Mesenchymal stem cell (in vitro differentiated cells and primary cell): ENCODE measurements at places on chromosomes 2 and 18.

DNA sequence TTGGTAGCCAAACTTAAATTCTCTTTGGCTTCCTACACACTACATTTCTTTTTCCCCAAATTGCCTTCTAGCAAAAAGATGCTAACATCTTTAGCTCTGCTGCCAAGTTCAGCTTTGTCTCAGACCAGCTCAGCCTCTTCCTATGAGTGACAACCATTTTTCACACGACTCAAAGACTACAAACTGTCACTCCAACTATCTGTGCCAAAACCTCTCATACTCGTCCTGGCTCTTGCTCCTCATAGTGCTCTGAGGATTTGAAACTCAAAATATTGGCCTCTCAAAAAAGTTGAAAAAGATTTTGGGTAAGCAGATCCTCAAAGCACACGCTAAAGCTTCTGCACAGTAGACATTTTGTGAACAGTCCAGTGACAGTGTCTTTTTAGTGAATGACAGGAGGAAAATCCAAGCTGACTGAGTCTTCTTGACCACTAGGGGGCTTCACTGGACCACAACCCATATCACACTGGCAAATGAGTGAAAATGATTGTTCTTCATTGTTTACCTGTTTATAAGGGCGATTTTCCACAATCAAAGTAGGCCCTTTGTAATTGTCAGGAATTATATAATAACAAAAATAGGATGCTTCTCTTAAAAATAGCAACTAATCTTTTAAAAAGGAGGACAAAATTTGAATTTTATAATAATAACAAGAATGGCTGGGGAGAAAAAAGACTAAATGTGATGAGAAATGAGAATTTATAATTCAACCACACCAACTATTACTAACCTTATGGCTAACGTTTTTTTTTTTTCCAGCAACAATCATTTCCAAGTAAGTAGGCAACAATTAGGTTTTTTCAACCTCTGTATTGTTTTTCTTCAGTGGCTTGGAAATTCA lies 85.5 kb upstream of the PGAP1 start:
- DNase-seq, result peak; percentile 65
- no peaks in the 10 kb centered on the region for H3K27me3 ChIP-seq

DNA sequence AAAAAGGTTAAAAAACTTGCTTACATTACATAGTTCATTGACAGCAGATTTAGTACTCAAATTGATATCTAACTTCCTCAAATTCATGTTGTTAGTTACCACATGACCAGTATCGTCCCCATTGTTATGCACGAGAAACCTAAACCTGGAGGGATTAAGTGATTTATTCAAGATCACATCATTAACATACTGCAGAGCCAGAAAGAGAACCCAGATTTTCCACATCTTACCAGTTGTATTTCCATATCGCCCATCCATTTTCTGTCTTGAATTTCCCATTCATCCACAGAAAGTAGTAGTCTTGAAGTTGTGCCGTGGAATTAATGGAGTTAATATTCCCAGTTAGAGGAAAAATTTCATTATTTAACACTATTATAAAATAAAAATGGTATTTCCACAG lies 512.0 kb downstream of the METTL4 start:
- H3K27ac ChIP-seq, result no peak overlapping the region
- H3K27me3 ChIP-seq, result no peaks in the 10 kb centered on the region
- H3K4me3 ChIP-seq, result no peak overlapping the region
- no peak for DNase-seq

DNA sequence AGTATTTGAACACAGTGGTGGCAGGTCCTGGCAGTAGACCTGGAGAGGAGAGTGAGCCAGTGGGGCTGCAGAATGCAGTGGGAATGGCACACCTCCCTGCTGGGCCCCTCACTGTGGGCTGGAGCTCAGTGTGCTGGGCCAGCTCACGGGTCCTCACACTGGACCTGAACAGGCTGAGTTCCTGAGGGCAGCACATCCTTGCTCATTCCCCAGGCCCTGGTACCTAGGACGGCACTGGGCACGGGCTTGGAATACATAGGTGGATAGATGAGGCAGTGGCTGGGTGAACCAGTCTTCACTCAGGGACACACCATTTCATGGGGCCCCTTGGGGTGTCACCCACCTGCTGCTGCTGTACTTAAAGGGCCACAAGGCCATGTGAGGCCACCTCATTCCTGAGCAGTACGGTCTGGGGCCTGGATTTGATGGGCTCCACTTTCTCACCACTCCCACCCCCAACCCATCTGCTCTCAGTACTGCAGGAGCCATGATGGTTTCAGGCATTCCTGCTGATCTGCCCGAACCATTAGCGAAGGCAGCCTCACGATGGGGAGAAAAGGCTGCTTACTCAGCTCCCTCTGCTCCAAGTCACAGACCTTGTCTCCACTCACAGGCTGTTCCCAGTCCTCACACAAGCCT lies 4.2 kb downstream of the TMEM177 start:
- H3K36me3 ChIP-seq, result peaks cover 19% of the 10 kb centered on the region
- H3K4me1 ChIP-seq, result peaks cover 20% of the 10 kb centered on the region
- no peak overlapping the region for H3K4me3 ChIP-seq

GRCh38 chr2:143903172-143903856 lies 616.6 kb downstream of the ZEB2 start:
- no peak overlapping the region for H3K4me3 ChIP-seq
- H3K36me3 ChIP-seq, result no peaks in the 10 kb centered on the region
- peaks cover 2% of the 10 kb centered on the region for H3K4me1 ChIP-seq
- H3K27ac ChIP-seq, result no peak overlapping the region
- H3K27me3 ChIP-seq, result no peaks in the 10 kb centered on the region

DNA sequence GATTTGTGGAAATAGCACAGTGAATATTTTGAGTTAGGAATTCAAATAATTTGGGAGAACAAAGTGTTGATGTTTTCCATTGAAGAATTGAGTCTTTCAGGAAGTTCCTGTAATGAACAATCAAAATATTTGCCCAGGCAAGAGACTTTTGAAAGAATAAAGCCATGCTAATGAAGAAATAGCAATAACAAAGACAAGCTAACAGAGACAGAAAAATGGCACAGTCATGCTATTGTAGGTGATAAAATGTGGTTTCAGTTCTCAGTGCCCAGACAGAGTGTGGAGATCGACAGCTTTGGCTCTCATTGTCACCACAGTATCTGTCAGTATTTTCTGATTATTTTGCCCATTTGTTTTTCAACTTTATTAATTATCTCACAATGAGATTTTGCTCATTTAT lies 490.8 kb upstream of the PIK3C3 start:
- H3K4me3 ChIP-seq, result no peak overlapping the region
- no peak overlapping the region for H3K27ac ChIP-seq
- no peaks in the 10 kb centered on the region for H3K27me3 ChIP-seq
- no peak for DNase-seq

GRCh38 chr2:136920652-136921333 lies 155.4 kb downstream of the THSD7B start:
- no peak overlapping the region for H3K4me3 ChIP-seq
- no peak for DNase-seq
- H3K36me3 ChIP-seq, result no peaks in the 10 kb centered on the region
- H3K4me1 ChIP-seq, result peaks cover 11% of the 10 kb centered on the region

GRCh38 chr2:98477036-98477435 lies 32.4 kb downstream of the INPP4A start:
- H3K27me3 ChIP-seq, result no peaks in the 10 kb centered on the region
- no peak overlapping the region for H3K4me3 ChIP-seq
- no peaks in the 10 kb centered on the region for H3K36me3 ChIP-seq
- H3K4me1 ChIP-seq, result peaks cover 16% of the 10 kb centered on the region
- DNase-seq, result no peak
- H3K27ac ChIP-seq, result no peak overlapping the region

GRCh38 chr18:13269521-13270011 lies 51.0 kb downstream of the LDLRAD4 start:
- no peak overlapping the region for H3K4me3 ChIP-seq
- peaks cover 7% of the 10 kb centered on the region for H3K27me3 ChIP-seq
- no peaks in the 10 kb centered on the region for H3K36me3 ChIP-seq
- no peak overlapping the region for H3K27ac ChIP-seq
- H3K4me1 ChIP-seq, result peaks cover 5% of the 10 kb centered on the region
- DNase-seq, result no peak

GRCh38 chr2:196182439-196183171 lies 11.2 kb upstream of the STK17B start:
- H3K4me3 ChIP-seq, result no peak overlapping the region
- peaks cover 2% of the 10 kb centered on the region for H3K4me1 ChIP-seq
- no peak overlapping the region for H3K27ac ChIP-seq
- H3K36me3 ChIP-seq, result no peaks in the 10 kb centered on the region
- H3K27me3 ChIP-seq, result no peaks in the 10 kb centered on the region
- DNase-seq, result no peak

DNA sequence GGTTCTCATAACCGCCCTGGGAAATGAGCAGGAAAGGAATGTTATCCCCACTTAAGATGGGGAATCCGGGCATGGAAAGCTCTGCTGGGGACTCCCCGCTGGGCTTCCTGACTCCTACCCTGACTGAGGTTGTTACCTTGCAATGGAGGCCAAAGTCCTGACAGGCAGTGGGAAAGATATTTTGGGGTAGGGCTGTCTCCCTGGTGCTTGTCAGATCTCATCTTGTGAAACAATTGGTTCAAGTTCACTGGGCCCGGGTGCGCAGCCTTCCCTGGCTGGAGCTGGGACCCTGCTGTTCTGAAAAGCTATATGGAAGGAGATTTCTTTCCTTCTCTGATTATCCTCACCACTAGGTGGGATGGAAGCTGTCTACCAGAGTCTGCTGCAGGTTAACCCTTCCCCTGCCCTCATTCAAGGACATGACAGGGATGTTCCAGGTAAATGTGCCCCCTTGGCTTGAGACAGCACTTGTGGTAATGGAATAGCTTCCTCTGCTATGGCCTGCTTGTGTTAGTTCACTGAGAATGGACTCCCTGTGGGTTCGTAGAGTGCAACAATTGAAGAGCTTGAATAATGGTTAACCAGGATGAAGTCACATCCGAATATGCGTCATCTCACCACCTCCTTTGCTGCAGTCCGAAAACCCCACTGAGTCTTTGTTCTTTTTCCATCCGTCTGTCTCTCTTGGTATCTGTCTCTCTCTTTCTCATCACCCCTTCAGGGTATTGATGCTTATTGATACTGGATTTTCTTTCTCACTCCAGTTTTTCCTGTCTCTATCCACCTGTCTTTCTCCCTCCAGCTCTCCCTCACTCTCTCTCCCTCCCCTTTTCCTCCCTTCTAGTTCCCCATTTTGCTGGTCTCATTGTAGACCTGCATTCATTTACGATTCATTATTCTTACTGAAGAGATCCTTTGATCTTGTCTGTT lies 67.8 kb upstream of the EPAS1 start:
- H3K27ac ChIP-seq, result peak overlapping the region; percentile 99
- H3K36me3 ChIP-seq, result no peaks in the 10 kb centered on the region
- H3K27me3 ChIP-seq, result no peaks in the 10 kb centered on the region
- no peak overlapping the region for H3K4me3 ChIP-seq
- peak; percentile 47 for DNase-seq
- peaks cover 27% of the 10 kb centered on the region for H3K4me1 ChIP-seq

DNA sequence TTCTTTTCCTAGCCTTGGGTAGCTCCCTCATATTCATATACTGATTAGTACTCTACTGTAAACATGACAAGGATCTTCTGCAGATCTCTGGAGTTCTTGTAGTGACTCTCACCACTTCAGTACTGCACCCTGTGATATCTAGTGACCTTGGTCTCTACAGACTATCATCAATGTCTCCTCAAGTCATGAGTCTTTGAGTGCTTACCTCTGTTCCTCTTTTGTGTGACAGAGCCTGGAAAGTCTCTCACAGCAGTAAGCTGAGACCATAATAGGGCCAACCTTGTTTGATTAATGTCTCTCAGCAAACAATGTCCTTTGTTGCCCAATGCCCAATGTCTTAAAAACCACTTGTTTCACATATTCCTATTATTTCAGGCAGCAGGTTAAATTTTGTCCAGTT lies 34.2 kb upstream of the BAZ2B start:
- no peaks in the 10 kb centered on the region for H3K4me1 ChIP-seq
- no peak for DNase-seq
- H3K36me3 ChIP-seq, result no peaks in the 10 kb centered on the region
- no peaks in the 10 kb centered on the region for H3K27me3 ChIP-seq
- H3K4me3 ChIP-seq, result no peak overlapping the region

DNA sequence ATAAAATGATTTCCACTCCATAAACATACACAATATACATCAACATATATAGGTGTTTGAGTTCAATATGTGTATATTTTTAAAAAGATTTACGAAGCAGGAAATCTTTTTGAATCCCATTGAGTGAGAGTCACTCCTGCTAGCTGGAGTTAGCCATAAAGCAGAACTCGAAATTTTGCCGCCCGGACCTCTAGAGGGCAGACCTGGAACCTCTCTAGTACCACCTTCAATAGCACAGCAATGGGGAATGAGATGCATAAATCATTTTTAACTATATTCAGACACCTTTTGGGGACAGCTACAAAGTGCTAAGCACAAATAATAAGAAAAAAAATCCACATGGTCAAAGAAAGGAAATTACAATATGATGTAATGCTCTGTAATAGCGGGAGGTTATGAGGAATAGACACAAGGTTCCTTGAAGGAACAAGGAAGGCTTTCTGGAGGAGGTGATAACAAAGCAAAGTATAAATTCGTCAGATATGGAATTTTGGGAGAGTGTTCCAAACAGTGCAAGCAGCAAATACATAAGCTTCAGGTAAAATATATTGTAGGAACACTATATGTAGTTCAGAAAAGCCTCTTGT lies 533.4 kb downstream of the ERBB4 start:
- no peak overlapping the region for H3K27ac ChIP-seq
- peak; percentile 44 for DNase-seq
- H3K4me3 ChIP-seq, result no peak overlapping the region
- no peaks in the 10 kb centered on the region for H3K27me3 ChIP-seq

- H3K27me3 ChIP-seq, result no peaks in the 10 kb centered on the region
- peak; percentile 2 for DNase-seq
- H3K36me3 ChIP-seq, result no peaks in the 10 kb centered on the region
- H3K4me1 ChIP-seq, result no peaks in the 10 kb centered on the region
- H3K27ac ChIP-seq, result no peak overlapping the region
Measured at GRCh38 chr2:198004173-198004572, 199.8 kb downstream of the PLCL1 start.

GRCh38 chr18:74961596-74961995 lies 247.3 kb downstream of the PTGR3 start:
- H3K27me3 ChIP-seq, result no peaks in the 10 kb centered on the region
- DNase-seq, result no peak
- no peak overlapping the region for H3K27ac ChIP-seq
- H3K4me3 ChIP-seq, result no peak overlapping the region
- no peaks in the 10 kb centered on the region for H3K4me1 ChIP-seq

DNA sequence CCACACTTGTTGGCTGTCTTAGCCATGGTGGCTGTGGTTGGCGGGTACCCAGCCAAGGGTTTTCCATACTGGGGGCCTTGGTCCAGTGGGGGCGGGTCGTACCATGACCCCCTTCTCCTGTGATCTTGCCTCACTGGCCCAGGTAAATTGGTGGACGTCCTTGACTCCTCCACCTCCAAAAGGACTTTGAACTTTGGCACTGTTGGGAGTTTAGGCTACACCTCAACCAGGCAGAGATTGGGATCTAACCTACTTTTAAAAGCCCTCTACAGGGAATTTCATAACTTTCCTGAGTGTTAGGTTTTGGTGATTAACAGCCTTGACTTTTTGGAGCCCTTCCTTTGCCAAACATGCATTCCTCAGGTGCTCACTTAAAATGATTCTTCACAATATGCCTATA lies 106.7 kb downstream of the NEDD4L start:
- H3K4me3 ChIP-seq, result no peak overlapping the region
- peaks cover 3% of the 10 kb centered on the region for H3K36me3 ChIP-seq
- H3K27me3 ChIP-seq, result peaks cover 5% of the 10 kb centered on the region
- DNase-seq, result no peak
- peaks cover 1% of the 10 kb centered on the region for H3K4me1 ChIP-seq
- no peak overlapping the region for H3K27ac ChIP-seq

GRCh38 chr2:37549598-37549997 lies 121.8 kb downstream of the CDC42EP3 start:
- no peaks in the 10 kb centered on the region for H3K27me3 ChIP-seq
- no peak overlapping the region for H3K27ac ChIP-seq
- no peak overlapping the region for H3K4me3 ChIP-seq

GRCh38 chr2:58794103-58794502 lies 553.0 kb upstream of the FANCL start:
- DNase-seq, result no peak
- no peaks in the 10 kb centered on the region for H3K27me3 ChIP-seq
- no peak overlapping the region for H3K4me3 ChIP-seq
- no peaks in the 10 kb centered on the region for H3K36me3 ChIP-seq
- H3K27ac ChIP-seq, result no peak overlapping the region
